Gastrocnemius medialis (tissue), 4 donors: ENCODE measurements at places on chromosomes 2 and 18. TPM values are rescaled to one million over a fixed set of nuclear protein-coding genes. Genes with fewer than 3 reads are reported as not detected.

- DNase-seq = no peak
Measured at GRCh38 chr18:69123421-69123820, 277.3 kb upstream of the DOK6 start.

DNA sequence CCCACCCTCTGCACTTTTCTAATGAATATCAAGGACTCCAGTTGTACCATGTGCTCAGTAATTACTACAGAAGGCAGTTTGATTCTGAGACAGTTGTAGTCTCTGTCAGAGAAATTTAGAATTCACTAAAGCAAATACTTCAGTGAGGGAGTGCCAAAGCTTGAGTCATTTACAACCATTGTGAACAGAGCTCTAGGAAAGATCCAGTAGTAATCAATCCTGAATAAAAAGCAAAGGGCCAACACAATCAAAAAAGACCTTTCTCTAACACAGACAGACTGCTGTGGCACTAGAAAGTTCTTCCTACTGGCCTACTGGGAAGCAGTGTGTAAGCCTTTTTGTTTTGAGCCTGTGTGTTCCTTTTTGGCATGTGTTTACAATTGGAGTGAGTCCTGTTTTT is 135.6 kb upstream of the UNC80 start:
- DNase-seq = no peak

GRCh38 chr2:39210846-39211245 is 32.9 kb downstream of the CDKL4 start:
- no peak for DNase-seq

DNA sequence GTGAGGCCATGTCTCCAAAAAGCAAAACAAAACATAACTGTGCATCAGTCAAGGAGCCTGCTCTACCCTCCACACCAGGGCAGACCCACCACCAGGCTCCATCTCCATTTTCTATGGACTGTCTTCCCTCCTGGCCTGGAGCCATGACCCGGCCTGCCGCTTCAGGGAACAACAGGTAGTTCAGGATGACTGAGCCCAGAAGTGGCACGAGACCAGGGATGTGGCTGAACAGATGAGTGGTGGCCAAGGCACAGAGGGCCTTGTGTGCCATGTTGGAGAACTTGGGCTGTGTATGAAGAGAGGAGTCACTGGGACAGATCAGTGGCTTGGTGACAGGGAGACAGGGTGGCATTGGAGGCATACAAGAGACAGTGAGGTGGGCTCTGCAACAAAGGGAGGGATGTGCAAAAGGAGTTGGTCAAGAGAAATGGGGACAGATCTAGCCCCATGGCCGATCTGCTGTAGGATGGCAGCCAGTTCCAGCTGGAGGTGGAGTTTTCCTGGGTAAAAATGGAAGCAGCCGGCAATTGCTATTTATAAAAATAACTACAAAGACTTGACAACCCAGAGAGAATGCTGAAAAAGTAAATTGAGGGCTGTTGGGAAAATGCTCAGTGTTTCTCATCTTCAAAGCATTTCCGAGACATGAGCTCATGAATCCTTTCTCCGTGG is 35.0 kb downstream of the TMEM177 start:
- DNase-seq = no peak

DNA sequence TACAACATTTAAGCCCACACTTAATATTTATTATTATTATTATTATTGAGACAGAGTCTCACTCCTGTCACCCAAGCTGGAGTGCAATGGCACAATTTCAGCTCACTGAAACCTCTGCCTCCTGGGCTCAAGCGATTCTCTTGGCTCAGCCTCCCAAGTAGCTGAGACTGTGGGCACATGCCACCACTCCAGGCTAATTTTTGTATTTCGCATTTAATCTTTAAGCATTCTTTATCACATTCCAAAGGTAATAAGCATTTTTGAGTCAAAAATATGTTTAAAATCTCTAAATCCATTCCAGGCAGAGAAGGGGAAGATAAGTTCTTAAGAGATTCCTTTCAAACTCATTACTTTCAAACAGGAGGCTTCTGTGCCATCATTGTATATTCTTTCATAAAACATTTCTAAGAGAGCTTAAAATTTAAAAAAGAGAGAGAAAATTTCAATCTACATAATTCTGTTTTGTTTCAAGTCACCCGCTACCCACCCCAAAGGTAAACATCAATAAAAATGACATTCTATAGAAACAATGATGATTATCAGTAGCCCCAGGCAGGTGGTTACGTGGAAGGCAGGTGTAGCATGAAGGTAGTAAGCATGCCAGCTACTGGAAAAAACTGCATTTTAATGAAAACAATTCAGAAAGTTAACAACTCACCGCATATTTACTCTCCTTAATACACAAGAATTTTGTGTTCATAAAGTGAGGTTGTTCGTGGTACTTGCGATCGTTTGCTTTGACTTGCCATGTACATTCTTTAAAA is 84.4 kb upstream of the NARS1 start:
- no peak for DNase-seq

DNA sequence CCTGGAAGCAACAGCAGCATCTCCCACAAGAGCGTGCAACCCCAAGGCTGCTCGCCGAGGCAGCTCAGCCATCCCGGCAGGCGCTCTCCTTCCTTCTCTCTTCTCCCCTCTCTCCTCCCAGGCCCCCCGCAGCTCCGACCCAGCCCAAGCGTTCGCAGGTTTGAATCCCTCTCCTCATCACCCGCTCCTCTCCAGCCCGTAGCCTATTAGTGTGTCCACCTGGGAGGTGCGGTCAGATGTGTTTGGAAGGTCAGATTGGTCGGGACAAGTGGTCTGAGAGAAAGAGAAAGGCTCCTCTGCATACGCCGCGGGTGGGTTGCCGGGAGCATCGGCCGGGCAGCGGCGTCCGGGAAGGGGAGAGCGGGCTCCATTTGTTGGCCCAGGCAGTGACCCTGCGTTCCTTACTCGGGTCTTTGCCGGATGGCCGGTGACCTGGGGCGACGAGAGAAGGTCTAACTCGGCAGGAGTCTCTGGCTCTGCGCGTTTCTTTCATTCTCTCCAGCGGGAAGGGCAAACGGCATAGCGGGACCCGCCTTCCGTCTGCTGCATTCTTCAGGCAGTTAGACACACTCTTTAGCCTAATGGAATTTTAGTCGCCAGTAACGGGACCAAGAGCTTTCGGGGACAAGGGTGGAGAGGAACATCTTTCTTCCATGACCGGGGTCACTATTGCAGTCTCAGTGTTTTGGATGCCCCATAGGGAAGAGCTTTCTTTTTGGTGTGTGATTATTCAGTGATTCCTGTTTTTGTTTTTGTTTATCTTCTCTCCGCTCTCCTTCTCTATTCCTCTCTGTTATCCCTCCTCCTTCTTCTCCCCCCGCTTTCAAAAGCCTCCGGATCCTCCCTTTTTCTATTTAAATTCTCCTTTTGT is 1.1 kb upstream of the TMEFF2 start:
- no peak for DNase-seq

DNA sequence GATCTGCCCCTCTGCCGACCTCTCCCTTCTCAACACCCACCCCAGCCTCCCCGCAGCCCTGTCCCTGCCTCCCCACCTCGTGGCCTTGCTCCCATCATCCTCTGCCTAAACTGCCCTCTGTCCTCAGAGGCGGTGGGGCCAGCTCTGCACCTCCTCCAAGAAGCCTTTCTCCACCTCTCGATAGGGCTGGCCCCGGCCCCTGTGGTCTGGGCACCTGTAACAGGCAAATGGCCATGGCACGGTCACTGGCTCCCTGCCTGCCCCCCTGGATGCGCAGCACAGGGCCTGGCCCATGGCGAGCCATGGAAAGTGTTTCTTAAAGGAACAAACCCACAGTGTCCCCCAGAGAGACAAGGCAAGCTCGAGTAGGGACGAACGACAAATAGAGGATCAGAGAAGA is 42.0 kb downstream of the MYO7B start:
- no peak for DNase-seq

- no peak for DNase-seq
Measured at GRCh38 chr2:3517948-3518495, 1.3 kb downstream of the ADI1 start.

DNA sequence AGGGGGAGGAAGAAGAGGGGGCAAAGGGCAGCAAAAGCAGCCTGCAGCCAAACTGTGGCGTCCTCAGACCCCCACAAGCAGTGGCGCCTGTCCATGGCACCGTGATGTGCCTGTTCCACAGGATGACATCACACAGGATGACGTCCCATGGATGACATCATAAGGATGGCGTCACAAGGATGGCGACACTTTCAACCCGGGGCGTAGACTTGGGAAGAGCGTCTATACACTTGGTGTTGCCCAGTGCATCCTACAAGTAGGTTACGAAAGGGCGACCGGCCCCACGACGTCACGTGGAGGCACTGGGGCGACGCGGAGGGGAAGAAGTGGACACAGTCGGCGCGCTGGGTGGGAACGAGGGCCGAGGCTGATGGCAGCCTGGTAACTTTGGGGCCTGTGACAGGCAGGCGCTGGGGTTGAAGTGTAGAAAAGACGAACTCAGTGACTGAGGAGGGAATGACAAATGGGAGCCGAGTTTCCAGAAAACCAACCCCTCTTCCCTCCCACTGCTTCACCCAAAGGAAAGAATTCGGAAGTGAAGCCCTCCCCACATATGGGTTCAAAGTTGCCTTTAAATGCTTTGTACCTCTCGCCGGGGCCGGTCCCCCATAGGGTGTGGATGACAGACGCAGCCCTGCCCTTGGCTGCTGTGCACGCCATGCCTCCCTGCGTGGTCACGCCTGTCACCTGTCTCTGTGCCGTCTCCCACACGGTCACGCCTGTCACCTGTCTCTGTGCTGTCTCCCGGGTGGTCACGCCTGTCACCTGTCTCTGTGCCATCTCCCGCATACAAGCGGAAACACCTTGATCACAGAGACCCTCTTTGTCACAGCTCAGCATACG is 13.4 kb upstream of the KCNG2 start:
- DNase-seq = no peak

DLX2 gene
- not detected for total RNA-seq

CCDC121 gene
- total RNA-seq = 0.56 TPM

TMEM247 gene
- not detected for total RNA-seq
